Sciatic nerve (tissue), 2 donors: ENCODE measurements at places on chromosomes 12 and 14. TPM values are rescaled to one million over a fixed set of nuclear protein-coding genes. Genes with fewer than 3 reads are reported as not detected.

The CD4 gene
- total RNA-seq: 20.6 TPM

GRCh38 chr12:55041345-55042055, 21.7 kb downstream of the NEUROD4 start:
- DNase-seq: no peak

The CFAP54 gene
- total RNA-seq: 1.2 TPM

GRCh38 chr14:70619708-70620107, 19.3 kb upstream of the MED6 start:
- no peak for DNase-seq

DNA sequence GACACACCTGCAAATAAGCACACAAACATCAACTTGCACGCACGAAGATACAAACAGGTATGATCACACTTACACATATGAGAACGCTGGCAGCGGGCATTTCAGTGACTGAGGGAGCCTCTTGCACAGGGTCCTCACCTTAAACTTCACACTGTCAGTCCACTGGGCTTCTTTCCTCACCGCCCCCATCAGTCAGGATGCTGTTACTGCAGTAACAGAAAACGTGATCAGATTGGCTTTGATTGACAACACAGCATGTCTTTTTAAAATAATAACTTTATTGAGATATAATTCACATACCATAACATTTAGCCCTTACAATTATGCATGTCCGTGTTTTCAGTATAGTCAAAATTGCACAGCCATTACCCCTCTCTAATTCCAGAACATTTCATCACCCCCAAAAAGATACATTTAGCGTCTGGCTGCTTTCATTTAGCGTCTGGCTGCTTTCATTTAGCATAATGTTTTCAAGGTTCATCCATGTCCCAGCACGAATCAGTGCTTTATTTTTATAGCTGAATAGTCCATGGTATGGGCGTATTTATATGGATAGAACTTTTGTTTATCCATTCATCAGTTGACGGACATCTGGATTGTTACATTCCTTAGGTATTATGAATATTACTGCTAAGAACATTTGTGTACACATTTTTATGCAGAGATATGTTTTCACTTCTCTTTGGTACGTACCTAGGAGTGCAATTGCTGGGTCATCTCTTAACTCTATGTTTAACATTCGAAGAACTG, 8.4 kb downstream of the CCDC197 start:
- DNase-seq: no peak

DNA sequence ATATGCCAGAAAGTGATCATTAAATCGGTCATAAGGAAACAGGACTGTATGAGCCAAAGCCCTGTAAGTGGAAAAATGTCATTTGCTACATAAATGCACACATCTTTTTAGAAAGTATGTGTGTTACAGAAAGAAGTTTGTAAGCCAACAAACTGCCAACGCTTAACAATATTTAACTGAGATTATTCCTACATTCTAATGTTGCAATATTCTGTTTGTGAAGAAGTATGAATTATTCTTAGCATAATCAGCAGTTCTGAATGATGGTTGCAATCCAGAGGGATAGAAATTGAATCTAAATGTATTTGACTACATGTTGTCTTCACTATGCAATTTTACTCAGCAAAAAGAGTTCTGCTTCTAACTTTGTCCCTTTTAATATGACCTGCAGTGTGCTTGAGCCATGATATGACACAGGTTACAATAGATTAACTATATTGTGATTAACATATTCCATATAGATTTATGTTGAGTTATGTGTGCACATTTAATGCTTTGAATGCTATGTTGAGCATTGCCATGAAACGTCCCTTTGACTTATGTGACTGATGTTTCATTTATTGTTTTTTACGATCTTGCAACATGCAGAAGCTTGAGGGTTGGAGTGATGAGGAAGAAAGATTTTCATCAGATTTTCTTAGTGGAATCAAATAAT, 66.8 kb upstream of the PTPRQ start:
- no peak for DNase-seq

DNA sequence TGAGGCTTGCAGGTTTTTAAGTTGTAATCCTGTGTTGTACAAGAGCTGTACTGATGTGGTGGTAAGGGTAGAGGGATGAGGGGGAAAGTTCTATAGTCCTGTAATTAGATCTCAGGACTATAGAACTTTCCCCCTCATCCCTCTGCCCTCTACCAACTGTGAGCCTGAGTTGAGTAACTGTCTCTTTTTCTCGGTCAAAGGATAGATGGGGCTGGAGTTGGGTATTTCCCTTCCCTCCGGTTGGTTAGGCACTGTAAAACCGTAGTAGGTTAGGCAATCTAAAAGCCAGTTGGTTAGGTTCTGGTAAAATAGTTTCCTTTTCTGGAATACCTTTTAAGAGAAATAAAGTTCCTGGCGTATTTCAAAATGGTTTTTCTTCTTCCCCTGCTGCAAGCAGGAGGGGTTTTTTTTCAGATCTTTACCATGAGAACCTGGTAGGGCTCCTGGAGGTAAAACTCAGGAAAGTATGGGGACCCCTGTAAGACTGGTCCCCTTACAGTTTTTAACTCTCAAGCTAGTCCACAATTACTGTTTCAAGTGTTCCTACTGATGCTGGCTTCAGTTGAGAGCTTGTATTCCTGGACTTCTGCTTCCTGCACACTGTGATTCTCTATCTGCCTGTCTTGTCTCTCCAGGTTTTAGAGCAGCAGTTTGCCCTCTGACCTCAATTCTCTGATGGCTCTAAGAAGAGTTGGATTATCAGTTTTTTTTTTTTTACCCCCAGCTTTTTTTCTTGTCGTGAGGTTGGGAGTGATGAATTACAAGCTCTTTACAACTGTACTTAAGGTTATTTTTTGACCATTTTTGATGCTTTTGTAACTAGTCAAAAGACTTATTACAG, 58.7 kb downstream of the FUT8 start:
- no peak for DNase-seq

The ZFP36L1 gene
- 434 TPM for total RNA-seq

GRCh38 chr12:50043854-50044253, 13.5 kb upstream of the ASIC1 start:
- DNase-seq: peak; percentile 8

DNA sequence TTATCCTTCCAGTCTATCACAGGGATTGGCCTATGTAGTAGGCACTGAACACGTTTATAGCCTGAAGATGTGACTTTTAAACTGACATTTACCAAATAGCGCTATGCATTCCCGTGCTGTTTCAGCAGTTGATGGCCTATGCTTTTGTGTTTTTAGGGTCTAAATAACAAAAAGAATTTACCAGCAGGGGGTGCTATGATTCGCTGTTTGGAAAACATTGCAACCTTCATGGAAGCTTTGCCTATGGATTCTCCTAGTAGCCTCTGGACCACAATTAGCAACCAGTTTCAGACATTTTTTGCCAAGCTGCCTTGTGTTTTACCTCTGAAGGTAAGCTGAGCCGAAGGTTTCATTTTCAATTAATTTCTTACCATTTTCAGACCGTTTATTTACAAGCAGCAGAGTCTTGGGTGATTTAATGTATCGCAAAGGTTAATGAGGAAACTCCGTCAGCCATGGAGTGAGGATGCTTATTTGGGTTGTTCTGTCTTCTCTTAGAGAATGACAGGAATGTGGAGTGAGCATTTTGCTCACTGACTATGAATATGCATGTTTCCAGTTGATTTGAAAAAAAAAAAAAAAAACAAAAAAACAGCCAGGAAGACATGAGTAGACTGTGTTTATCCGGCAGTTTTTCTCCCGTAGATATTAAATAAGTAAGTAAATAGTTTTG, 133.1 kb downstream of the PRIMA1 start:
- no peak for DNase-seq

The CLEC9A gene
- total RNA-seq: 2.3 TPM

DNA sequence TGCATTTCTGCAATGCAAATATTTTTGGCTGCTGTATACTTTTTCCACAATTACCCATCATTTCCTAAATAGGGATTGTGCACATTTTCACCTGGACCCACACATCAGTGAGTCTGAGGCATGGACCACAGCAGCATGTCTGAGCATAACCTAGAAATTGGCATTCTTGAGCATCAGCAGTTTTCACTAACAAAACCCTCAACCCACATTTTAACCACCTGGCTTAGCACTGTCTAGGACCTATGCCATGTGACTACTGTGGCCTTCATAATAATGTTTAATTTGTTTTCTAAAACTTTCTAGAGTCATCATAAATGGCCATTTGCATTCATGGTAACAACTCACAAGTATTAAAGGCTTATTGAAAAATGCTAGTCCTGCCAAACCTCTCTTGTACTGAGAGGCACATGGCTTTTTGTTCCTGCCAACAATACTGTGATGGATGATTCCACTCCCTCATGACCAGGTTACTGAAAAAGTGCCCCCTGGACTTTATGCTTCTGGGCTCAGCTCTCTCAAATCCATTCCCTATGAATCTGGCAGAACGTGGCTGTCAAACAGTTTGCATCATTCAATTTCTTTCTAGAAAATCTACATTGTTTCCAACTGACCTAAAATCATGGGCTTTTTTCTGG, 240.0 kb downstream of the MDGA2 start:
- no peak for DNase-seq

The TMEM253 gene
- 0.62 TPM for total RNA-seq

DNA sequence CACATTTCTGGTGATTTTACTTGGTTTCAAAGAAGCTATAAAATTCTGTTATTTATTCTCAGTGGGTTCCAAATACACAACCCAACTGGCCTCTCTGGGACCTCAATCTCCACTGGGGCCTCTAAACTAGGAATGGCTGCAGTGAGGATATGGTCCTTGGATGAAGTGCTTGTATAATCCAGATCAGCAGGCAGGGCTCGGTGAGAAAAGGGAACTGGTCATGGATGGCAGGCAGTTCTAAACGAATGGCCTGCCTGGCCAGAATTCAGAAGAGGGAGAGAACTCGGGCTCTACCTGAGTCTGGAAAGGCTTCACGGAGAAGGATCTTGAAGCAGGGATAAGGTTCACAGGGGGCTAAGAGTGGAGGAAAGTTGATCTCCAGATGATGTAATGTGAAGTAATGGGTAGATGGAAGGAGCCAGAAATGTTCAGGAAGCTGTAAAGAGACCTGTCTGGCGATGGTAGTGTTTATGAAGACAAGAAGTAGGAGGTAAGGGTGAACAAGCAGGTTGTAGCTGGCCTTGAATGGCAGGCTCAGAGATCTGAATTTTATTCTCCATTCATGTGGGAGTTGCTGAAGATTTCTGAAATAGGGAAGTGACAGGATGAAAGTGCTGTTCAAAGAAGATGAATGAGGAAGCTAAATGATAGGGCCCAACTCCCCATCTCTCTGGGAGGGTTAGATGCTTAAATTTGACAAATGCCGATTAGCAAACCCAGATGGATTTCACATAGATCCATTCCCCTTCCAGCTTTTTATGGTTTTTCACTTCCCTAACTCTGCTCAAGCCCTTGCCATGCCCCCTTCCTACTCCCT, 31.5 kb upstream of the ANO6 start:
- DNase-seq: no peak

The MRPL52 gene
- total RNA-seq: 34.0 TPM

- no peak for DNase-seq
Measured at GRCh38 chr12:39065455-39065854, 160.1 kb upstream of the CPNE8 start.

DNA sequence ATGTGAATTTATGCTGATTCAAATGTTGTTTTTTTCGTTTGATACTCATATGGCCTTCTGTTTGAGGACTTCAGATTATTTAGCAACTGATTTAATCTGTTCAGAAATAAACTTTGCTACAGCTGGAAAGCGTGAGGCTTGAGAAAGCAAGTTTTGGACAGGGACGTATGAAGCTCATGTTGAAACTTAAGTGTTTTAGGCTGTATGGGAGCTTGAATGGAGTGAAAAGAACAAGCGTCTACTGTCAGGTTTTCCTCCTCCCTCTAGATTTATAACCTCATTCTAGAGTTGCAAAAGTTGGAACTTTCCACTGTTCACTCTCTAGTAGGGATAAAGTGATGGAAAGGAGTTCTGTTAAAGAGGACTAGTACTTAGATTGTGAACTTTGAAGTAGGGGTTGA, 1.0 kb downstream of the PRPF39 start:
- DNase-seq: no peak

- DNase-seq: no peak
Measured at GRCh38 chr14:68444449-68445168, 348.3 kb downstream of the ZFP36L1 start.

DNA sequence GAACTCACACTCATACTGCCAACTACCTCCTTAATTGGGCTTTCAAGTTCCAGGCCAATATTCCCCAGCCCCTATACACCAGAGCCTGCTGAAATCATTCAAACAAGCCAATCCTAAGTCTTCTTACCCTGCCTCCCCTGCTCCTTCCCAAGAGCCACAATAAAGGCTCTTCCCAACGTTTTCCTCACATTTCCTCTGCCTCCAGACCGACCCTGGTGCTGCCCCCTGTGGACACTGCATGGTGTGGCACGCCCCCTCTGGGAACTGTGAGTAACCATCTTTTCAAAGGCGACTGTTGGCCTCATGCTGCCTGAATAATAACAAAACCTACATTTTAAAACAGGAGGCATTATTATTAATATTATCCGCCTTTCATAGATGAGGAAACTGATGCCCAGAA, 111.6 kb upstream of the NOS1 start:
- no peak for DNase-seq
